ENCODE measurements at places on chromosomes 2 and 18.

GRCh38 chr2:216195565-216196029 is 86.4 kb downstream of the XRCC5 start:
- DNase-seq, result peak; percentile 17

- no peak for DNase-seq
These were observed 7.1 kb downstream of the FBXO15 start for GRCh38 chr18:74140582-74140981.

DNA sequence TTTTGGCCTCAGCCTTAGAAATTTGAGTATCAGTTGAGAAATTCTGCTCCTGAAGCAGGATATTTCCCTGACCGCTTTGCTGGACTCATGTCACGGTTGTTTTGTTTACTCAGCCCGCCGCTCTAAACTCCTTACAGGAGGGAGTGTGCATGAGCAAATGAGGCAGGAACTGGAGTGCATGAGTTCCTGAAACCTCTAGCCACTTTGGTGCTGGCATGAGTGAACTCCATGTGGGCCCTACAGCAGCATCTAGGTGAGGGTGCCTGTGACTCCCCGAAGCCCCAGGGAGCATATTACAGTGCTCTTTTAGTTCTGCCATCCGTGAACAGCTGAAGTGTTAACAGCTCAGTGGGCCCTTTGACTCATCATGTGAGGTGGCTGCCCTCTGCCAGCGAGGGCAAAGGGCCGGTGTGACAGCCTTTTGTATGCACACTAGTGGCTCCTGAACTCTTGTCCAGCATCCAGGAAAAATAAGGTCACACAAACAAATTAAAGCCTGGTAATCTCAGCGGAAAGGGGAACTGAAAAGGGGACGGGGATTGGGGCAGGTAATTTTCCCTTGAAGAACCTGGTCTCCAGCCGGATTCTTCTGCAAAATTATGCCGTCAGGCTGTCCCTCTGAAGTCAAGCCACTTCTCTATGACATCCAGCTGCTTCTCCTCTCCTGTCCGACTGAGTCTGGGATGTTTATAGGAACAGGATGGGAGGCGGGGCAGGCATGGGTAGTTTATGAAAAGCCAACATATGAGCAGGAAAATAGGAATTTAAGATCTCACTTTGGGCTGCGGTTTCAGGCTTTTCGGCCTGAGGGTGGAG is 1668.7 kb downstream of the SUCLG1 start:
- DNase-seq, result no peak

- DNase-seq, result no peak
These were observed 18.8 kb upstream of the TNS1 start for GRCh38 chr2:218021536-218022071.

DNA sequence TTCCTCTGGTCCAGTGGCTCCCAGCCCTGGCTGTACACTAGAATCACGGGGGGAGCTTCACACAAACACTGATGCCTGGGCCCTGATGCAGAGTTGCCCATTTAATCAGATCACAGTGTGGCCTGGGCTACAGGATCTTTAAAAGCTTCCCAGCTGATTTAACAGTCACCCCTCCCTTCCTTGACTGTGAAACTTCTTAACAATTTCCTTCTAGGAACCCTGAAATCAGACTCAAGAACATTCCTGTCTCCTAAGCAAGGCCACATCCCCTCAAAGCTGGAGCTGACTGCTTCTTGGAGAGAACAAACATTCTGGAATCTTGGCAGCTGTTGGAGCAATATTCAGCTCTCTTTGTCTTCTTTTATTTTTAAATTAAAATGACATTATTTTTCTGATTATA is 88.7 kb downstream of the ADD2 start:
- no peak for DNase-seq

GRCh38 chr18:48263914-48264902 is 145.0 kb downstream of the ZBTB7C start:
- DNase-seq, result no peak

- DNase-seq, result no peak
These were observed 19.8 kb upstream of the ATOH8 start for GRCh38 chr2:85734015-85734414.

DNA sequence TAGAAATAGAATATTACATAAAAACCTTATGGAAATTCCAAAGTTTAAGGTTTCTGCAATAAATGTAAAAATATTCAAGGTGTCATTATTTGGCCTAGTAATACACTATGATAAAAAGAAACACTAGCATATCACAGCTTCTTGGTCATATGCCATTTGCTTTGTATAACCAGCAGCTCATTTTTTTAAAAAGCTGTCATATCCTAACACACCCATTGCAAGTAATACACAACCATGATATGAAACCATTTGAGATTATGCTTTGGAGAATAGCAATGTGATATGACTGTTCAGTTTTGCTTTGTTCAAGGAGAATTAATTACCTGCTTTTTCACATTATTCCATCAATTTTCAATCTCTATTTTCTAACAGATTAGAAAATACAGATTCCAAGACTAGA is 149.0 kb downstream of the IKZF2 start:
- no peak for DNase-seq

DNA sequence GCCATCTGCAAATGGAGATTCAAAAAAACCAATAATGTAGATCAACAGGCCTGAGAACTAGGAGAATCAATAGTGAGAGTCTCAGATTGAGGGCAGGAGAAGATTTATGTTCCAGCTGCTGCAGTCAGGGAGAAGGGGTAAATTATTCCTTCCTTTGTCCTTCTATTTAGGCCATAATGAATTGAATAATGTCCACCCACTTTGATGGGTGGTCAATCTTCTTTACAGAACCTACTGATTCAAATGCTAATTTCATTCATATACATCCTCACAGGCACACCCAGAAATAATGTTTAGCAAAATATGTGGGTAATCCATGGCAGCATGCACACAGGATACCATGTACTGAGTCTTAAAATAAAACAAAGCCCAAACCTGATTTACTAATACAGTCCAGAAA is 695.3 kb upstream of the REG3G start:
- no peak for DNase-seq

GRCh38 chr18:8982416-8983183 is 119.9 kb upstream of the NDUFV2 start:
- no peak for DNase-seq

DNA sequence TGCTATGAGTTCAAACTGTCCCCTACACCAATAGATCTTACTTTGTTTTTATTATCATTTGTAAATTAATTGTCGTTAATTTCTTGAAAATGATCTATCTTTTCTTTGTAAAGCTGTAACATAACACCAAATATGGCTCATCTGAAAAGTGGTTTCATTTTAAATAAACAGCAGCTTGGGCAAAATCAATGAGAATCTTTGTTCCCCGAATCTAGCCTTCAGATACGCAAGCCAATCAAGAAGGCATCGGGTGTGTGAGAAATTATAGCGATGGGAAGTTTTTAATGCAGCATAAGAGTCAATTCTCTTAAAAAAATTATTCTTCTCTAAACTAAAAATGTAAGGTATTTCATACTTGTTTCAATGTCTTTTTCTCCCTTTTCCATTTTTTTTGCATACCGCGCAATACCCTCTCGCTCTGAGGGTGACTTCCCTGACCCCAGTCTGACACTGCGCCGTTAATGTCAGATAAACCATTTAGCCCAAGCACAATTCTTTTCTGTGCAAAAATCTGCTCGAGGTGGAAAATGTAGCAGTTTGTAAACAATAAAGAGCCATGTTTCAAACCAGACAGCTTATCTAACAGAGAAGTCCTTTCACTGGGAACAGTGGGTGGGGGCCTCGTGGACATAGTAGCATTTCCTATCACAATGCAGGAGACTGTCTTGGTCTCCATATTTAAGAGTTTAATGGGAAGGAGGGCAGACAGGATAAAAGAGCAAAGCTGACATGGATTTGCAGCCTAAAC is 129.4 kb downstream of the TCF4 start:
- no peak for DNase-seq

DNA sequence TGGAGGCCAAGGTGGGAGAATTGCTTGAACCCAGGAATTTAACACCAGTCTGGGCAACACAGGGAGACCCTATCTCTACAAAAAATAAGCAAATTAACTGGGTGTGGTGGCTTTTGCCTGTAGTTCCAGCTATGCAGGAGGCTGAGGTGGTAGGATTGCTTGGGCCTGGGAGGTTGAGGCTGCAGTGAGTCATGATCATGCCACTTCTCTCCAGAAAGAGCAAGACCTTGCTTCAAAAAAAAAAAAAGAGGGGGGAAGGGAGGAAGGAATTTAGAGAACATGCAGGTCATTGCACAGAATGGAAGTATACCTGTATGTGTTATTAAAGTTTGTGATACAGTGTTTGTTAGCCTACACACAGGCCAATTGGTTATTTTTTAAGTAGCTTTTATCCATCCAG is 25.8 kb downstream of the PKP4 start:
- DNase-seq, result no peak

DNA sequence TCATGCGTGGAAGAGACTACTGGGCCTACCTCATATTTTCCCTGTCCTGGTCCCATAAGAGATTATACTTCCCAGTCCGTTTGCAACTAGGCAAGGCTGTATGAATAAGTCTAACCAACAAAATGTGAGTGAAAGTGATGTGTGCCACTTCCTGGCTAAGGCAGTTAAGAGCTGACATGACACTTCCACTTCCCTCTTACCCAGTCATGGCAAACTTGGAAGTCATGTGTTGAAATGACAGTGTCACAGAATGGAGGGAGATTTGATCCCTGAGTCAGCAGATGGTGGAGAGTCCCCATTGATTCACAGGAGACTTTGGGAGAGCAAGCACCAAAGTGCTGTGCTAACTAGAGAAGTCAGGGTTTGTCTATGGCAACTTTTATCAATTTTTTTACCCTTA is 36.4 kb downstream of the TACR1 start:
- no peak for DNase-seq

- no peak for DNase-seq
These were observed 75.3 kb downstream of the PTPRM start for GRCh38 chr18:7642331-7642890.

GRCh38 chr18:10329101-10329500 is 125.3 kb upstream of the APCDD1 start:
- no peak for DNase-seq
